ENCODE measurements at places on chromosomes 12 and 14.

DNA sequence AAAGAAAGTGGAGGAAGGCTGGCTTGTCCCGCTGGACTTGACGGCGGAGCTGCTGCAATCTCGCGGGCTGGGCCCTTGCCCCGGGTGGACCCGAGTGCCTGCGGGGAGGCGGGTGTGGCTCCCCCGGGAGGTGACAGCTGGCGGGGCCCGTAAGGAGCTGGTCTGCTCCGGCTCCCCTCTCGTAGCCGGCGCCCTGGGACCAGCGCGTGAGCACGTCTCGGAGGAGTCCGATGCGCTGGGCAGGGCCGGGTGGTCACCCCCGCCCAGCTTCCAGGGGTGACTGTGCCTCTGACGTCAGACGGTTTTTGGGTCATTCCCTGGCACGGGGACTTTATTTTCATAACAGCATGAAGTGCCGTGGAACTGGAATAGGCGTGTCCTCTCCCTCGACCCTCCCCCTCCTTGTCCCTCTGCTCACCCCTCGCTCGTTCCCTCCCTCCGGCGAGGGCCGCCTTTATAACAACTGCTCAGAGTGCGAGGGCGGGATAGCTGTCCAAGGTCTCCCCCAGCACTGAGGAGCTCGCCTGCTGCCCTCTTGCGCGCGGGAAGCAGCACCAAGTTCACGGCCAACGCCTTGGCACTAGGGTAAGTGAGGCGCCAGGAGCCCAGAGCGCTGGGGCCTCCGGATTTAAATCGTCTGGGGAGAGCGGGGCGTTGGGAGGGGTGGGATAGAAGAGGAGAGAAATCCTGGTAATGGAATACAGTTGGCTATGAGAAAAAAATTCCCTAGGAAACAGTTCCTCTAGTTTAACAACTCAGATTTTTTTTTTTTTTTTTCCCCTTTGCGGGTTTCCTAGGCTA is at the start of gene GPRC5A:
TSS of gene GPRC5A (plus strand) at position 483 of the 801 bp plus-strand sequence. CDS start 16,688 bp downstream, outside the sequence.
- DNase-seq = peak; percentile 92

- no peak for DNase-seq
Observed at GRCh38 chr14:69240527-69241173, 19.3 kb upstream of the GALNT16 start.

DNA sequence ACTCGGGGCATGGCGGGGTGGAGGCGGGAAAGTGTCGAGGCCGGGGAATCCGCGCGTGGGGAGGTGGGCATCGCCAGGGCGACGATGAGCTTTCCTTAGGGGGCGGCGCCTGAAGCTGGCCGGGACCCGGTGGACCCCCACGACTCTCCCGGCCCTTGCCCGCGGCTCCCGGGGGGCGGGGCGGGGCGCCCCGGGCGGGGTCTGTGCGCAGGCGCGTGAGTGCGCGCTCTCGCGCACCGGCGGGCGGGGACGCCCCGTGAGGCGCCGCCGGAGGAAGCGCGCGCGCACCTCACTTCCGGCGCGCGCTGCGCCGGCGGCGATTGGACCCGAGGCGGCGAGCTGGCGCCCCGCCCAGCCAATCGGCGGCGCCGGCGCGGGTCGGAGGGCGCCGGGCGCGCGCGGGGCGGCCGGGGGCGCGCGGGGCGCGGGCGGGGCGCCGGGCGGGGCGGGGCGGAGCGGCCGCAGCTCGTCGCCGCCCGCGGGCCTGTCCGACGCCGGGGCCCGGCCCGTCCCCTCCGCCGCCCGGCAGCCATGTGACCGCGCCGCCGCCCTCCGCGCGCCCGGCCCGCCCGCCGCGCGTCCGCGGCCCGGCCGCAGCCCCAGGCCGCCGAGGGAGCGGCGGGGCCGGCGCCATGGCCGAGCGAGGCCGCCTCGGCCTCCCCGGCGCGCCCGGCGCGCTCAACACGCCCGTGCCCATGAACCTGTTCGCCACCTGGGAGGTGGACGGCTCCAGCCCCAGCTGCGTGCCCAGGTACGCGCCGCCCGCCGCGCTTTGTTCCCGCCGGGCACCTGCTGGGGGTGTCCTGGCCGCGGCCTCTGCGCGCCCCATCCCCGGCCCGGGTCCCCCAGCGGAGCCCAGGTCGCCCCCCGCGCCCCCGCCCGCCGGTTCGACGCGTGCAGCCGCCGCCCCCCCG is at the start of gene PACS2:
TSS of gene PACS2 (plus strand) at position 462 of the 914 bp plus-strand sequence. CDS start at position 633, 171 bp downstream.
- peak; percentile 79 for DNase-seq

GRCh38 chr12:51942501-51943000 is 8.9 kb upstream of the ACVR1B start:
- no peak for DNase-seq

DNA sequence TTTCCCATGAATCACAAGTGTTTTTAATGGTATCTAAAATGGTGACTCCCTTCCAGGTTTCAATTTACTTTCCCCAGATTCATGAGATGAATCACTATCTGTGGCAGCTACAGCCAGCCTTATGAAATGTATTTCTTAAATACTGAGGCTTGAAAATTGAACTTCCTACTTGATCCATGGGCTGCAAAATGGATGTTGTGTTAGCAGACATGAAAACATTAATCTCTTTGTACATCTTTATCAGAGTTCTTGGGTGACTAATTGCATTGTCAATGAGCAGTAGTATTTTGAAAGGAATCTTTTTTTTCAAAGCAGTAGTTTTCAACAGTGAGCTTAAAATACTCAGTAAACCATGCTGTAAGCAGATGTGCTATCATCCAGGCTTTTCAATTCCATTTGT is 250.8 kb downstream of the SLC6A15 start:
- no peak for DNase-seq

- no peak for DNase-seq
Observed at GRCh38 chr12:13030541-13031291, 13.5 kb upstream of the FAM234B start.
